SK-MEL-5 (cell line): ENCODE measurements at places on chromosomes 3 and 15.

GRCh38 chr3:196194542-196194915 is 16.7 kb downstream of the ZDHHC19 start:
- DNase-seq = no peak

GRCh38 chr3:133479895-133480669 is 80.2 kb downstream of the BFSP2 start:
- DNase-seq = peak; percentile 33

GRCh38 chr3:114092151-114093015 is 35.8 kb downstream of the QTRT2 start:
- DNase-seq = no peak

DNA sequence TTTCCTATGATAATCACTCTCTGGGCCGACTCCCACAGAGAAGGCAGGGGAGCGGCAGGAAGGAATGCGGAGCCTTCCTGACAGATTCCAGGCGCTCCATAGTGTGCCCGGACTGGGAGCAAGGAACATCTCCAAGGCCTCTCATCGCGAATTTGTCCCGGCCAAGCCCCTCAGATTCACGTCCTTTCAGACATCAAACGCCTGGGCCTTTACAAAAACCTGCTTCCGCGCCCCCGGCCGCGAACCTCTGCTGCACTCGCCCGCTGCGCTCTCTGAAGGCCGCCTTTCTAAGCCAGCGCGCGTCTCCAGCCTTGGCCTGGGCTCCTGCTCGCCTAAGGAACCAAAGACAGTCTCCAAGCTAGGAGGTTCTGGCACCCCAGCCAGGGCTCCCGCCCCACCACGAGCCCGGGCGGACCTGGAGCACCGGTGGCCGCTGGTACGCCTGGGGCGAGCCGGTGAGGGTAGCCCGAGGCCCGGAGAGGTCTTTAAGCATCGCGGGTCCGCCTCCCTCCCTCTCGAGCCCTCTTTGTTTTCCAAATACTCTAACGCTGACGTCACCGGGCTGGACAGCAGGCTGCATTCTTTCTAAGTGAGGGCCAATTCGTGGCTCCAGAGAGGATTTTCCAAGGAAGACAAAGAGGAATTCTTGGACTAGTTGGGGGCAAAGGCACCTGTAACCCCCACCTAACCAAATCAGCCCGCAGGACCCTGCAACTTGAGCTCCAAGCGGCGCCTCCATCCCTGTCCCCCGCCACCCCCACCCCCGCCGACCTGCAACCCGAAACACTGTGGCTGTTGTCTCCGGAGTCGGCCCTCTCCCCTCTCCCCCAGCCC is 759 bp downstream of the AMOTL2 start:
- DNase-seq = peak; percentile 58

GRCh38 chr3:105965384-105965783 is 96.6 kb upstream of the CBLB start:
- DNase-seq = no peak

DNA sequence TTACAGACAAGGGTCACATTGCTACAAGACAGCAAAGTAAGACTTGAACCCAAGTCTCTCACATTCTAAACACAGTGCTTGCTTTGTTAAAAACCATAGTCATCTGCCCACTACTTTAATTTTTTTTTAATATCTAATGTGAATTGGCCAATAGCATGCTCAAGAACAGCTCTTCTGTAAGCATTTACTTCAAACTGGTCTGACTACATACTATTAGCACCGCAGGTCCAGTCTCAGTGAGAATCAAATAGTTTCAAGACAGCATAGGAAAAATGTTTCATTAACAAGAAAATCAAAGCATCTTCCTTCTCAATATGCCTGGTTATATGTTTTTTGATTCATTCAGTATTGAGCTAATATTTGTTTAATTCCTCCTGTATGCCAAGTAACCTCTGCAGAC is 419.9 kb downstream of the ERC2 start:
- DNase-seq = no peak

DNA sequence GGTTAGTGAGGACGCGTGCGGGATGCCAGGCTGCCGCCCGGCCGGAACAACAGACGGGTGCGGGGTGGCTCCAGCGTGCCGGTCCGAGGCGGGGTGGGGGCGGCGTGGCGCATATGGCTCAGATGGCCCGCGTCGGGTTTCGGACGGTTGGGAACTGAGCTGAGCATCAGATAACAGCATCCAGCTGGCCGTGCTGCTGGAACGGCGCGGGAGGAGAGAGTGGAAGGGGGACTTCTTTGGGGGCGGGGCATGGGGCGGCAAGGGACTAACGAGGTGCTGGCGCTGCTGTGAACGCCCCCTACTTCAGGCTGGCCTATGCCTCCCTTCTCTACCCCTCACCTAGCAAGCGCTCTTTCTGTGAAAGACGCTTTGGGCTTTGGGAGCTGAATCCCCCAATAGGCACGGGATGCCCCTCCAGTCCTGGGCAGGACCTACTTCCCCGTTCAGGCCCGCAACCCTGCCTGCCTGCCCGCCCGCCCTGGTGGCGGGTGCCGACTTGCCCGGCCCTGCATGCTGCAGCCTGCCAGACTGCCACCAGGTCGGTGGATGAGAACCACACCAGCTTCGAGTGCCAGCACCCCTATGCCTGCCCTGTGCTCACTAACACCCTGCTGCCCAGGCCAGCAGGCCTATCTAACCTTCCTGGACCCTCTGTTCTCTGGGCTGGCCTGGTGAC is 542 bp downstream of the INKA1 start:
- DNase-seq = no peak

DNA sequence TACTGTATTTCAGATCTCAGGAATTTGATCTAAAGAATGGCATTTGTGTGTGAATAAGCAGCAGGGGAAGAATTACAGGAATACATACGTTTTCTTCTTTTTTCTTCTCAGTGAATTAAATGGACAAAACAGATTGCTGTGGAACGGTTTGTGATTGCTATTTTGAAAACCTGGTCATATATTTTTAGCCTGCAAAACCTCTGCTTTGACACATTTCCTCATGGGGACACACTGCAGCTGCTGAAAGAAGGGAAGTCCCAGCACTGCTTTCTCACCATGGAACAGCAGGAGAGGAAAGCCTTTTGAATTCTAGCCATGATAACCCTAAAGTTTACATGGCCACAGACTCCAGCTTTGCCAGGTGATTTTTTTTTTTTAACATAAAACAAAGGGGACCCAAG is 315.0 kb downstream of the OXSM start:
- no peak for DNase-seq

DNA sequence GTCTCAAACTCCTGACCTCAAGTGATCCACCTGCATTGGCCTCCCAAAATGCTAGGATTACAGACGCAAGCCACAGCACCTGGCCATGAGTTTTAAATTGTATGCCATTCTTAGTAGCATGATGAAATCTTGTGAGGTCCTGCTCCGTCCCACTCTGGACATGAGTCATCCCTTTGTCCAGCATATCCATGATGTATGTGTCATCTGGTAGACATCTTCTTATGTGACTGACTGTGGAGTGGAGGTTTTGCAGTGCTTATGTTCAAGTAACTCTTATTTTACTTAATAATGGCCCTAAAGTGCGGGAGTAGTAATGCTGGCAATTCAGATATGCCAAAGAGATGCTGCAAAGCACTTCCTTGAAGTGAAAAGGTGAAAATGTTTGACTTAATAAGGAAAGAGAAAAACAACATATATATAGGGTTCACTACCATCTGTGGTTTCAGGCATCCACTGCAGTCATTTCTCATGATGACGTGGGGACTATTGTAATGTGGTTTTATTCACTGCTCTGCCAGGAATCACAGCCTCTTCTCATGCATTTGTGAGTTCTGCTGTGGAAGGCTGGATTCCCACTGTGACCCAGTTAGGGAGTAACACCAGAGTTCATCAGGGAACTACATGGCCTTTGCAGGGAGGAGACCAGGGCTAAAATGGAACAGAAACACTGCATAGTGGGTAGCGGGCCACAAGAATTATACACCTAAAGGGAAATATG is 204.6 kb upstream of the STRIT1 start:
- no peak for DNase-seq

DNA sequence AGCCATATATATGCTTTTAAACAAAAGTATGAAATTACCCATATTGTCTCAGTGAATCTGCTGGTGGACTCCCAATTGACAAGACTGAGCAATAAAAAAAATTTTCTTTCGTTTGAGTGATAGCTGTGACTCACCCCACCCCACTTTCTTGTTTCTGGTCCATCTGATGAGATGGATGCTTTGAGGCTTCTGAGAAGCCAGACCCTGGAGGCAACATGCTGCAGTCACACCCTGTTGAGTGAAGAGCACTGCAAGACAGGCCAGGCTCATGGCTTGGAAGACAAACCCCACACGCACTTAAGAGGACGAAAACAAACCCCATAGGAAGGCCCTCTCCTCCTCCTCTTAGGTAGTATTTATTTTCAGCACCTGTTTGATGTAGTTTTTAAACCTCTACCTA is 276.0 kb upstream of the TTC14 start:
- DNase-seq = no peak

DNA sequence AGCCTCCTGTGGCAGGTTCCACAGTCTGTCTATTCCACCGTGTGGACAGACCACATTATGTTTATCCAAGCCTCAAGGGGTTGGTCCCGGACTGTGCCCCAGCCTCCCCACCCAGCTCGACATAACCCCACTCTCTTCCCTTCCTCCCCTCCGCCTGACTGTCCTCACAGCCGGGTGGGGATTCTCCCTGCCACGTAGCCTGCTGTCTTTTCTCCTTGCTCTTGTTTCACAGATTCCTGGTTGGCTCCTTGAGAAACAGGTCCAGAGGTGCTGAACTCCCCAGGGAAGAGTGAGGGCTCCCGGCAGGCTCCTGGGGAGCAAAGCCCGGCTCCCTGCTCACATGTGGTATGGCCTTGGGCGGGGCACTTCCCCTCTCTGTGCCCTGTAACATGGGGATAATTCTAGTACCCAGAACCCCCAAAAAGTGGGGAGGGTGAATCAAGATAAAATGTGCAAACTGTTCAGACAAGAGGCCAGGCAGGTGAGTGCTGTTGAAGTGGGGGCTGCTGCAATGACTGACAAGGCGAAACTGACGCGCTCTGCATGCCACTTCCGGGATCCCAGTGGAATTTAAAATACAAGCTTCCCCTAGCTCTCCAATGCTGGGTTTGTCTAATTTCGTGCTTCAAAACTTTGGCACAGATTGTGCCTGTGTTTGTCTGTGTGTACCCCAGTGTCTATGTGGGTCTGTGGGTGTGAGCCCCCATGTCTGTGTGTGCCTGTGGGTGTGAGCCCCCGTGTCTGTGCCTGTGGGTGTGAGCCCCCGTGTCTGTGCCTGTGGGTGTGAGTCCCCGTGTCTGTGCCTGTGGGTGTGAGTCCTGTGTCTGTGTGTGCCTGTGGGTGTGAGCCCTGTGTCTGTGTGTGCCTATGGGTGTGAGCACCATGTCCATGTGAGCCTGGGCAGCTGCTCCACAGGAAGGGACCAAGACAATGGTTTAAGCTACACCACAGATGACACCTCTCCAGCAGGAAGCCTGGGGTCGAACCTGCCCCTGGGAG is 160.6 kb upstream of the IQSEC1 start:
- no peak for DNase-seq

- DNase-seq = no peak
These were observed 70.5 kb upstream of the GOLGA8B start for GRCh38 chr15:34653992-34654391.

- DNase-seq = no peak
These were observed 156.2 kb downstream of the CLSTN2 start for GRCh38 chr3:140091143-140091542.

- DNase-seq = peak; percentile 91
These were observed 75.5 kb downstream of the NEDD4 start for GRCh38 chr15:55917881-55918296.

GRCh38 chr3:133970916-133971315 is 58.8 kb downstream of the SLCO2A1 start:
- peak; percentile 3 for DNase-seq

DNA sequence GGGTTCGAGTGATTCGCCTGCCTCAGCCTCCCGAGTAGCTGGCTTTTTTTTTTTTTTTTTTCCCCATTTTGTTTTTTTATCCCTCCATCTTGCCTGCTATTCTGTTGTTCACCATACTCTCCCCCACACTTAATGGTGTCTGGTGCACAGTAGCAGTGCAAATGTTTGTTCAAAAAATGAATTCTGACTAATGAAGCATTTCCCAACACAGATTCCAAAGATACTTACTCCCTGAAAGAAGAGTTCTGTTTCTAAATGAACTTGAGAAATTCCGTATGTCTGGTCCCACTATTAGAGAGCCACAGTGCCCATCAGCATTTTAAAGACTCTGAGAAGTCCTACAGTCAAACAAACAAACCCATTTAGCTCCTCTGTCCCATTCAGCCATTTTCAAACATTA is 9.5 kb downstream of the EDEM1 start:
- DNase-seq = no peak

- no peak for DNase-seq
These were observed 36.6 kb downstream of the KLHL25 start for GRCh38 chr15:85757939-85758654.

- DNase-seq = no peak
These were observed 607.3 kb upstream of the ZNF385D start for GRCh38 chr3:22358334-22358733.

- no peak for DNase-seq
These were observed 74.1 kb upstream of the PRR23C start for GRCh38 chr3:139118835-139119234.

GRCh38 chr15:62783303-62783957 is 259.1 kb upstream of the TPM1 start:
- DNase-seq = no peak

DNA sequence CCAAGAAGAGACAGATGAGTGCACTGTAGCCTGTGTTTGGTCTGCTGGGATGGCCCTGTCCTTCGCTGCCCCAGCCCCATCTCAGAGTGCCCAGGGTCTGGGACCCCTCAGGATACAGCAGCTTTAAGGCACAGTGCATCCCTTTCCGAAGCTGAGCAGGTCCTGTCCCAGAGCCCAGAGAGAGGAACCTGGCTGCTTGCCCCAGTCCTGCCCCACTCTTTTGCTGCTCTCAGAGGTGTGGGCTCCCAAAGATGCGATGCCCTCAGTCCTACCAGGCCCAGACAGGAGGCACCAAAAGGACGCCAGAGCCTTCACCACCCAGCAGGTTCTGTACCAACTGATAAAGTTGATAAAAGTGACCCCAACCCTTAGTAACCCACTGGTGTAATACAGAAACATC is 8.2 kb downstream of the PLCD1 start:
- no peak for DNase-seq
